ENCODE measurements at places on chromosomes 4 and X. TPM values are rescaled to one million over a fixed set of nuclear protein-coding genes. Genes with fewer than 3 reads are reported as not detected.
A peak's percentile ranks its signal among the peaks of the same experiment; 100 is the strongest.

DNA sequence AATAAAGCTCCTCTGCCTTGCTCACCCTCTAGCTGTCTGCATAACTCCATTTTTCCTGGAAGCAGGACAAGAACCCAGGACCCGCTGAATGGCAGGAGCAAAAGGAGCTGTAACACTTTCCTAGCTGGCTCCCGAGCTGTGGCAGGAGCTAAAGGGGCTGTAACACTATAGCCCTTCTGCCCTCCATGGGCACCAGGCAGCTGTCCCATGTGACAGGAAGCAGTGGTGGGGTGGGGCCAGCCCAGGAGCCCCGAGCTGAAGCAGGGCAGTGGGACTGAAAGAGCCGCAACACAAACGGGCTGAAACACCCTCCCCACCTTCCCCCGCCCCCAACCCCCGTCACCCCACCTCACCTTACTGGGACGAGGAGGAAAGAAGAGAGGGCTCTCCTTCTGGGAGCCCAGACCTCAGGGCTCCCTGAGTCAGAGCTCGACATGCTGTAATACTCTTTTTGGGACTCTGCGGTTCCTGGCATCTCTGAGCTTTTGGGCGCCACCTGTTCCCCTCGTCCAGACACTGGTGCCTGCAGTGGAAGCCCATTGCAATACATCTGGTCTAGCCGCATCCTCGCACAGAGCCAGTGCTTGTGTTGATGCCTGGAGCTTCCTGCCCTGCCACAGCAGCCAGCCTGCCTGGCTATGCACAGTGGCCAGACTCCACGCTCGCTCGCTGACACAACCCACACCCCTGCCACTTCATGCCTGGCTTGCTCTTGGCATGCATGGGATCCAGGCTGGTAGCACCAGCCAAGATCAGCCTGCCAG, 39.4 kb downstream of the PPM1K start:
- no peak for DNase-seq
- H3K4me1 ChIP-seq = no peaks in the 10 kb centered on the region
- no peak overlapping the region for H3K4me3 ChIP-seq
- no peaks in the 10 kb centered on the region for H3K36me3 ChIP-seq
- no peak overlapping the region for H3K27ac ChIP-seq
- no peaks in the 10 kb centered on the region for H3K27me3 ChIP-seq

DNA sequence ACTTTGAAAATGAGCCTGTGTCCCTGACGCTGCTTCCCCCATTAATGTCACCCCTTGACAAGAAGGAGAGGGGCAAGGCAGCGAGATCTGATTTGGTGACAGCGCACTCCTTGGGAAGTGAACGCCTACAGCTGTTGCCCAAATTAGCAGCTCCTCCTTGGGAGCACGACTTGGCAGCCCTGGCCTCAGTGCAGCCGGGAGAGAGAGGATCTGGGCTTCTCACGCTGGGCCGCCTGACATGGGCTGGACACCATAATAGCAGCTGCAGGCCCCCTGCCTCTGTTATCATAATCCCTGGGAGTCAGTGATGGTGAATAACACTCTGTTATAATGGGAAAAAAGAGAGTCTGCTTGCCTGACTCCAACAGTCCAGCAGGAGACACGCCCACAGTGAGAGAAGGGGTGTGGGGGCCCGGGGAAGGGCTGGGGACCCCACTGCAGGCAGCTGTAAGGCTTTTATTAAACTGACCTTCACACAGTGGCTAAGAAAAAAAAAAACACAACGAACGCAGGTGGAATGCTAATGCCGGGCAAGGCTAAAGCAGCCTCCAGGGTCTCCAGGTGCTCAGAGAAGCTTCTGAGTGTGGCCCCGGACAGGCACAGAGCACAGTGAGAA, 73.3 kb downstream of the PSAPL1 start:
- H3K4me3 ChIP-seq = no peak overlapping the region
- no peaks in the 10 kb centered on the region for H3K27me3 ChIP-seq
- H3K27ac ChIP-seq = no peak overlapping the region
- no peaks in the 10 kb centered on the region for H3K36me3 ChIP-seq

- no peak overlapping the region for H3K27ac ChIP-seq
- H3K4me1 ChIP-seq = no peaks in the 10 kb centered on the region
- H3K27me3 ChIP-seq = no peaks in the 10 kb centered on the region
- H3K36me3 ChIP-seq = no peaks in the 10 kb centered on the region
- no peak for DNase-seq
Observed at GRCh38 chrX:82161195-82161594, 959.3 kb downstream of the SH3BGRL start.

GRCh38 chrX:27968878-27969277, 12.4 kb downstream of the DCAF8L1 start:
- no peaks in the 10 kb centered on the region for H3K27me3 ChIP-seq
- no peak overlapping the region for H3K27ac ChIP-seq
- H3K36me3 ChIP-seq = no peaks in the 10 kb centered on the region
- no peaks in the 10 kb centered on the region for H3K4me1 ChIP-seq
- DNase-seq = no peak
- H3K4me3 ChIP-seq = no peak overlapping the region

- H3K4me1 ChIP-seq = peaks cover 12% of the 10 kb centered on the region
- no peak for DNase-seq
- no peaks in the 10 kb centered on the region for H3K27me3 ChIP-seq
Observed at GRCh38 chr4:40059362-40059761, 2.7 kb downstream of the N4BP2 start.

- no peak overlapping the region for H3K4me3 ChIP-seq
- no peaks in the 10 kb centered on the region for H3K27me3 ChIP-seq
- no peak overlapping the region for H3K27ac ChIP-seq
Observed at GRCh38 chrX:44975666-44976263, 102.8 kb downstream of the KDM6A start.

GRCh38 chrX:66625525-66625924, 13.4 kb downstream of the EDA2R start:
- no peak overlapping the region for H3K4me3 ChIP-seq
- no peak overlapping the region for H3K27ac ChIP-seq
- no peaks in the 10 kb centered on the region for H3K27me3 ChIP-seq
- no peaks in the 10 kb centered on the region for H3K36me3 ChIP-seq
- H3K4me1 ChIP-seq = no peaks in the 10 kb centered on the region

- DNase-seq = no peak
- H3K4me1 ChIP-seq = no peaks in the 10 kb centered on the region
- no peak overlapping the region for H3K4me3 ChIP-seq
- H3K36me3 ChIP-seq = no peaks in the 10 kb centered on the region
Observed at GRCh38 chr4:184900184-184900583, 74.4 kb upstream of the ACSL1 start.

DNA sequence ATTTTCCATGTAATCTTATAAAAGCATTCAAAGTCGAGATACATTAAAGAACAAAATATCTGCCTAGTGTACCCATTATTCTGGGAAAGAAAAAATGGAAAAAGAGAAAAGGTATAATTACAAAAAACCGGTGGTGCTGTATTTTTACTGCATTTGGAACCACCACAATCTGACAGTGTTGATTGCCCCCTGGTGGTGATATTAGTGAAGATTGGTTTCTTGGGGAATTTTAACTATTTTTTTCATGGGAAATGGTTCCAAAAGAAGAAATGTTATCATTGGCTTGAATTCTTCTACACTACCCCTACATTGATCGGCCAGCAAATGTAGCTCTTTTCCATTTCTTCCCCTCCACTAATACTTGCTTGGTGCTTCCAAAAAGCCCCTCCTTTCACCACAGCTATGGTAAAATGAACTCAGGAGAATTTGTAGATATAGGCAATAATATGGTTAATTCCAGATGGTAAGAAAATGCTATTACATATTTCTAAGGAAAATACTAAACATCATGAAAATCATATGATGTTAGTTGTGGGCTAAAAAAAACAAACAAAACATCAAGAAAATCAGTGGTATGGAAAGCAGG, 50.0 kb downstream of the COX18 start:
- DNase-seq = no peak
- no peak overlapping the region for H3K4me3 ChIP-seq
- no peak overlapping the region for H3K27ac ChIP-seq

DNA sequence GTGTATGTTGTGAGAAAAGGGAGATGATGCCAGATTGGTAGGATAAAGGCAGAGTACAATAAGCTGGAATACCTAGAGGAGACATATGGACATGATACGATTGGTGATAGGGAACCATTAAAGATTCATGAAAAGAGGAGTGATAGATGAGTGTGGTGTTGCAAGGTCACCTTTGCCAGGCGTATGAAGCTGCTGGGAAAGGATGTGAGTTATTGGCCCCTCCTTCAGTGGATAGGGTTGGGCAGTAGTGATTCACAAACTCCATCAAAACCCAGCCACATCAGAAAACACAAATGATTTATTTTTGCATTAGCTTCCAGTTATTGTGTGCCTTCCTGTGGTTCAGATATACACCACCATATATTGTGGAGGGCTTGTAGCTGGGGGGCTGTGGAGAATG, 34.3 kb downstream of the TMEM164 start:
- no peak overlapping the region for H3K4me3 ChIP-seq
- no peaks in the 10 kb centered on the region for H3K27me3 ChIP-seq
- DNase-seq = no peak
- H3K36me3 ChIP-seq = no peaks in the 10 kb centered on the region

DNA sequence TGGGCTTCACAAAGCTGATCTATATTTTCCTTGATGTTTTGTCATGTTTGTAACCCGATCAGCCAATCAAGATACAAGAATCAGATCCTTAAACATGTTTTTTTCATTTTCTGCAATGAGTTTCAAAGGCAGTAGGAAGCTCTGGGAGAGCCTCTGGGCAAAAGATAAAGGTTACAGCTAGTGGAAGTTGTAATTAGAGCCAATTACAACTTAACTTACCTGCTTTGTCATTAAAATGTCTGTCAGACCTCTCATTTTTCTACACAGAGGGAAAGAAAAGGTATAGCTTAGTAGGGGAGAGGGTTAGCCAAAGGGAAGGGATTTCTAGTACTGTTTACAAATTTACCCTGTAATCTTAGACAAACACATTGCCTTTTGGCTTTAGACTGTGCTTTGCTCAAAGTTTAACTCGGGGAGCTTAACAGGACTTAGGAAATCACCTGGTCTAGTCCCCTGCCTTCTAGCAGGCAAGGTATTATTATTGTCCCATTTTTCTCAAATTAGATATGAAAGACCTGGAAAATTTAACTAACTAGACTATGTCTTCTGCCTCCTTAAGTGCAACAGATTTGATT, 55.8 kb downstream of the FGF16 start:
- no peak overlapping the region for H3K27ac ChIP-seq
- H3K4me1 ChIP-seq = no peaks in the 10 kb centered on the region
- H3K4me3 ChIP-seq = no peak overlapping the region
- no peak for DNase-seq

GRCh38 chr4:74353858-74354257, 11.1 kb upstream of the EREG start:
- no peak for DNase-seq
- no peaks in the 10 kb centered on the region for H3K36me3 ChIP-seq
- no peaks in the 10 kb centered on the region for H3K27me3 ChIP-seq
- no peak overlapping the region for H3K27ac ChIP-seq
- H3K4me1 ChIP-seq = no peaks in the 10 kb centered on the region

DNA sequence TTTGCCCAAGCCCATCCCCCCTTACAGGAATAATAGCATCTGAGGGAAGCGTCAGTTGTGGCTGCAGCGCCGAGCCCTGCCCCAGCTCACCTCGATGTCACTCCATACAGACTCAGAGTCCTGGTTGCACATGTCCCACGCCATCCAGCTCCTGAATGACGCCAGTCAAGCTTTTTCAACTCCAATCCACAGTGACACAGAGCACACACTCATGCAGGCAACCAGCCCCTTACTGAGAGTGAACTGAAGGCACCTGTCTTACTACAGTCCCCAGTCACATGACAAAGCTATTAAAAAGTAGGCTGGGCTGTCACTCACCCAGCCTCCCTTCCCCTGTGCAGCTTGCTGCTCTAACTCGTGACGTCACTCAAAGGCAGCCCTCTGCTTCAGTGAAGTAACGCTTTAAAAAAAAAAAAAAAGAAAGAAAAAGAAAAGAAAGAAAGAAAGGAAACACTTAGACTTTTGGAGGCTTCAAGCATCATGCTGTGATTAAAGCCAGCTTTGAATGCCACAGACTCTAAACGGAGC, at the start of gene PPARGC1A:
Gene PPARGC1A (minus strand): TSS at position 234 of the 528 bp plus-strand sequence. CDS start 90 bp downstream, at position 144.
- DNase-seq = peak; percentile 88
- no peaks in the 10 kb centered on the region for H3K27me3 ChIP-seq
- peaks cover 19% of the 10 kb centered on the region for H3K4me1 ChIP-seq

DNA sequence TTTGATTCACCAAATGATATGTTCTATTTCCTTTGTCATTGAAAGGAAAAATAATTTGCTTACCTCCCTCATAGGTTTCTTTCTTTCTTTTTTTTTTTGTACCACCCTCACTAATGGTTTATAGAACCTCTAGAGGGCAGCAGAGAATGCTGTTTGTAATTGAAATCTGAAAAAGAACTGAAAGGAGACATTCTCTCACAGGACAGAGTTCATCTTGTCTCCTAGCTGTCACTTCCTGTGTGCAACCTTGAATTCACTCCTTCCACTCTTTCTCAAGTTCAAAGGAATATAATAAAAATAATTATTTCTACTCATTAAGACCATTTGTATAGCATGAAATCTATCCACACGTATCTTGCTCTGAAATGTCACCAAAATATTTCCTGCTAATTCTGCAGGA, 51.0 kb downstream of the GUCY1B1 start:
- H3K27ac ChIP-seq = peak overlapping the region; percentile 69
- H3K27me3 ChIP-seq = no peaks in the 10 kb centered on the region
- H3K4me1 ChIP-seq = peaks cover 26% of the 10 kb centered on the region
- no peak overlapping the region for H3K4me3 ChIP-seq

GRCh38 chrX:110277609-110278008, 40.3 kb downstream of the AMMECR1 start:
- H3K27ac ChIP-seq = no peak overlapping the region
- H3K36me3 ChIP-seq = no peaks in the 10 kb centered on the region

DNA sequence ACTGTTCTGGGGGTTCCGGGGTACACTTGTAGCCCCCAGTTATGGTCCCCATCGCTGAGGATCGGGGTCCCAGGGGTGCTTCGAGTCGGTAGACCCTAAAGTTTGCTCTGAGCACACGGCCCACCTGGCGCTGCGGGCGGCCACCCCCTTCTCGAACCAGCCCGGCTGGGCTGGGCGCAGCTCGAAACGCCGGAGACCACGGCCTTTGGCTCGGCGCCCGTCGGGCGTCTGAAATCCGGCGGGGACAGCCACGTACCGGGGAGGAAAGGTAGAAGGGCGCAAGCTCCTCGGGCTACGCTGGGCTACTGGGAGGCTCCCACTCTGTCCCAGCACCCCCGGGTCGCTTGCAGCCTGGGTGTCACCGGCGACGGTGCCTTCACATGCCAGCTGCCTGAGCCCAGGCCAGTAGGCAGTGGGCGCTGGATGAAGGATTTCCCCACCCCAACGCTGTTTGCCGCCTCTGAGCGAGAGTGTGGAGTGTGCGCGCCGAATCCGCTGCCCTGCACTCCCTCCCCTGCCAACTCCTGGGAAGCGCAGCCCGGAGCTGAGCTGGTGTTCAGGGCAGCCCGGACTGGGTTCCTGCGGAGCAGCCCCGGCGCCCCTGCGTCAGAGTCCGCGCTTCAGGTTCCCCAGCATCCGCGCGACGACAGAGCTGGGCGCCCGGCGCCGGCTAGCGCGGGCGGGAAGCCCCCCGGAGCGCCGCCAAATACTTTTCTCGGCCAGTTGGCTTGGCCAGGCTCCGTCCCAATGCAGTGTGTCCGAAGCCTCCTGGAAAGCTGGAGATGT, 637 bp downstream of the MAMLD1 start:
- no peak for DNase-seq
- H3K27ac ChIP-seq = peak overlapping the region; percentile 91
- H3K4me3 ChIP-seq = peak overlapping the region; percentile 47
- H3K4me1 ChIP-seq = no peaks in the 10 kb centered on the region
- H3K36me3 ChIP-seq = no peaks in the 10 kb centered on the region

The IL13RA2 gene
- total RNA-seq = not detected

The MTCP1 gene
- 3.9 TPM for total RNA-seq

The SPATA4 gene
- 2.8 TPM for total RNA-seq

The TAPT1 gene
- 34.2 TPM for total RNA-seq

The FAM133A gene
- 0.55 TPM for total RNA-seq

The STARD8 gene
- 5.3 TPM for total RNA-seq

The HERC3 gene
- total RNA-seq = 35.1 TPM

The HELT gene
- total RNA-seq = not detected

The ATOH1 gene
- 0.83 TPM for total RNA-seq

The PRR32 gene
- total RNA-seq = not detected

All from sigmoid colon (tissue), 7 donors.